Cardiac muscle cell (in vitro differentiated cells and primary cell): ENCODE measurements at places on chromosomes 6 and 20. TPM values are rescaled to one million over a fixed set of nuclear protein-coding genes. Genes with fewer than 3 reads are reported as not detected.

The ECT2L gene
- not detected in 2 replicates for total RNA-seq

The RIMS1 gene
- 0.92 and 0.95 TPM in 2 replicates for total RNA-seq

The ASF1A gene
- total RNA-seq = 9.3 and 11.6 TPM in 2 replicates

The PRR18 gene
- total RNA-seq = 0.12 and 0.92 TPM in 2 replicates

The DCDC2 gene
- 0.04 and 0.06 TPM in 2 replicates for total RNA-seq

The CGA gene
- total RNA-seq = 0.53 TPM in 1 of 2 replicates, not detected in the other

The OR5V1 gene
- total RNA-seq = not detected in 2 replicates

The FGD2 gene
- not detected in 2 replicates for total RNA-seq

The ELOVL4 gene
- 3.9 and 6.9 TPM in 2 replicates for total RNA-seq

The KIAA1755 gene
- total RNA-seq = not detected in 2 replicates

The KCNK15 gene
- 0.07 TPM in 1 of 2 replicates, not detected in the other for total RNA-seq

The SLC22A16 gene
- total RNA-seq = not detected in 2 replicates

The PAK5 gene
- 0.06 and 0.11 TPM in 2 replicates for total RNA-seq

The SLA2 gene
- total RNA-seq = 0.11 and 0.21 TPM in 2 replicates

The EYS gene
- total RNA-seq = under 0.01 and 0.04 TPM in 2 replicates

The RAET1G gene
- total RNA-seq = not detected in 2 replicates

The SLC32A1 gene
- total RNA-seq = not detected in 2 replicates

The FHL5 gene
- total RNA-seq = not detected in 2 replicates

The USP49 gene
- total RNA-seq = 3.7 and 8.5 TPM in 2 replicates
